Activated CD4-positive, alpha-beta T cell treated with anti-CD3 and anti-CD28 coated beads, Interleukin-2, amount 10 ng/mL, durations not matched to agents 7 days and 5 days (primary cell): ENCODE measurements at places on chromosomes 12 and 14. TPM values are rescaled to one million over a fixed set of nuclear protein-coding genes. Genes with fewer than 3 reads are reported as not detected.

DNA sequence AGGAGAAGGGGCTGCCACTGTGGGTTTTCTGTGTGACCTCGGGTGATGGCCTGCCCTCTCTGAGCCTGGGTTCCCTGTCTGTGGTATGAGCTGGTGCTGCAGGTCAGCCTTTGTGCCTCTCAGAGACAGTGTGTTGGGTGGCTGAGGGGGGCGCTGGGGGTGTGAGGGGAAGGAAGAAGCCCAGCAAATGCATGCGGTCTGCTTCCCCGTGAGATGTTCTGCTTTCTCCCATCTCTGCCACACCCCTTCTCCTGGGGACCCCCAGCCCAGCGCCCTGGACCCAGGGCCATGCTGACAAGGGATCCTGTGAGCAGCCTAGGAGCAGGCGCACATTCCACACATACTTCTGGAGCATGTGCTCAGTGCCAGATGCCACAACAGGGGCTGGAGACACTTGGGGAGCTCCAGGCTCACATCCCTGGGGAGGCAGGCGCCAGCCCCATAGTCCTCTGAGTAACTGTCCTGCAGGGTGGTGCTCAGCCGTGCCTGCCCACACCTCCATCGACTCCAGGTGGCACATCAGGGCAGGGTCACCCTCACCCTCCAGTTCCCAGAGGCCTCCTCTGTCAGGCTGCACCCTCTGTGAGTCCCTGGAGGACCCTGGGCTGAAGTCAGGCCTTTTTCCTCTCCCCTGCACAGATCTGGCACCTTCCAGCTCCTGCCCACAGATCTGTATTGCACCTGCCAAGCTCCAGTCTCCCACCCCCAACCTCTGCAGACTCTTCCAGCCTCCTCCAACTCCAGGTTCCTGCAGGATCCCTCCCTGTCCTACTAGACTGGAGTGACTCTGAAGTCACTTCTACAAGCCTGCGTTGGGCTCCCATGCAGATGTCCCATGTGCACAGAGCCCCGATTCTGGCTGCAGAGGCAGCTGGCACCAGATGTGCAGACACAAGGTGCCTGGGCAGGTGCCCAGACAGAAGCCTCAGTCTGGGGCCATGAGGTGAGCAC is 205.6 kb downstream of the KIF26A start:
- no peaks in the 10 kb centered on the region for H3K4me1 ChIP-seq
- no peak overlapping the region for H3K4me3 ChIP-seq
- H3K27ac ChIP-seq: no peak overlapping the region
- H3K27me3 ChIP-seq: peaks cover 13% of the 10 kb centered on the region

DNA sequence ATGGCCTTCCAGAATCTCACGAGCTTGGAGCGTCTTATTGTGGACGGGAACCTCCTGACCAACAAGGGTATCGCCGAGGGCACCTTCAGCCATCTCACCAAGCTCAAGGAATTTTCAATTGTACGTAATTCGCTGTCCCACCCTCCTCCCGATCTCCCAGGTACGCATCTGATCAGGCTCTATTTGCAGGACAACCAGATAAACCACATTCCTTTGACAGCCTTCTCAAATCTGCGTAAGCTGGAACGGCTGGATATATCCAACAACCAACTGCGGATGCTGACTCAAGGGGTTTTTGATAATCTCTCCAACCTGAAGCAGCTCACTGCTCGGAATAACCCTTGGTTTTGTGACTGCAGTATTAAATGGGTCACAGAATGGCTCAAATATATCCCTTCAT is 92.2 kb downstream of the FLRT2 start:
- H3K4me1 ChIP-seq: no peaks in the 10 kb centered on the region
- no peaks in the 10 kb centered on the region for H3K36me3 ChIP-seq
- H3K27ac ChIP-seq: no peak overlapping the region
- no peak overlapping the region for H3K4me3 ChIP-seq
- DNase-seq: no peak

DNA sequence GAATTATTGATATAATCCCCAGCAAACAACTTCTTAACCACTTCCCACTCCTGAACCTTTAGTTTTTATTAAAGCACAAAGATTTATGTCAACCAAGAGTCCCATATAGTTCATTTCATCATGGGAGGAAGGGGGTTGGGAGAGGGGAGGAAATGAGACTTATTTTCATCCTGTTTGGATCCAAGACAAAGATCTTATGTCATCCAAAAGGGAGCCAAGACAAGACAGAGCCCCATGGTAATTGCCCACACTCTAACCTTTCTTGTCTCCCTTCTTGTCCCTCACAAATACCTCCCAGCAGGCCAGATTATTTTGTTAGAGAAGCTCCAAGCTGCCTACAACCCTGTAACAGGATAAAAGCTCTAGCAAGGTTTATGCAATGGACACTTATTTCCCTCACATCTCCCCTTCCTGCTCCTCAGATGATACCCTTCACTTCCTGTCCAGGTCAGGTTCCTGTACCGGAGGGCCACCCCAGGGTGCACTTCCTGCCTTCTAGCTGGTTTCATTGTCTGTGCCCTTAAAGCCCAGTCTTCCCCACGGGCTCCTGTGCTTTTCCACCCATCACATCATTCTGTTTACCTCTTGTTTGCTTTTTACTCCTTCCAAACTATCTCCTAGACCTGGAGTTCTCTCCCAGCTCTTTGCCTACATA is 123.7 kb upstream of the MDM1 start:
- no peaks in the 10 kb centered on the region for H3K27me3 ChIP-seq
- H3K27ac ChIP-seq: peak overlapping the region; percentile 61
- peaks cover 18% of the 10 kb centered on the region for H3K36me3 ChIP-seq
- peaks cover 62% of the 10 kb centered on the region for H3K4me1 ChIP-seq

- peaks cover 63% of the 10 kb centered on the region for H3K36me3 ChIP-seq
- H3K27me3 ChIP-seq: no peaks in the 10 kb centered on the region
- no peak for DNase-seq
- peaks cover 31% of the 10 kb centered on the region for H3K4me1 ChIP-seq
- H3K4me3 ChIP-seq: no peak overlapping the region
These were observed 100.3 kb downstream of the ESR2 start for GRCh38 chr14:64193821-64194220.

DNA sequence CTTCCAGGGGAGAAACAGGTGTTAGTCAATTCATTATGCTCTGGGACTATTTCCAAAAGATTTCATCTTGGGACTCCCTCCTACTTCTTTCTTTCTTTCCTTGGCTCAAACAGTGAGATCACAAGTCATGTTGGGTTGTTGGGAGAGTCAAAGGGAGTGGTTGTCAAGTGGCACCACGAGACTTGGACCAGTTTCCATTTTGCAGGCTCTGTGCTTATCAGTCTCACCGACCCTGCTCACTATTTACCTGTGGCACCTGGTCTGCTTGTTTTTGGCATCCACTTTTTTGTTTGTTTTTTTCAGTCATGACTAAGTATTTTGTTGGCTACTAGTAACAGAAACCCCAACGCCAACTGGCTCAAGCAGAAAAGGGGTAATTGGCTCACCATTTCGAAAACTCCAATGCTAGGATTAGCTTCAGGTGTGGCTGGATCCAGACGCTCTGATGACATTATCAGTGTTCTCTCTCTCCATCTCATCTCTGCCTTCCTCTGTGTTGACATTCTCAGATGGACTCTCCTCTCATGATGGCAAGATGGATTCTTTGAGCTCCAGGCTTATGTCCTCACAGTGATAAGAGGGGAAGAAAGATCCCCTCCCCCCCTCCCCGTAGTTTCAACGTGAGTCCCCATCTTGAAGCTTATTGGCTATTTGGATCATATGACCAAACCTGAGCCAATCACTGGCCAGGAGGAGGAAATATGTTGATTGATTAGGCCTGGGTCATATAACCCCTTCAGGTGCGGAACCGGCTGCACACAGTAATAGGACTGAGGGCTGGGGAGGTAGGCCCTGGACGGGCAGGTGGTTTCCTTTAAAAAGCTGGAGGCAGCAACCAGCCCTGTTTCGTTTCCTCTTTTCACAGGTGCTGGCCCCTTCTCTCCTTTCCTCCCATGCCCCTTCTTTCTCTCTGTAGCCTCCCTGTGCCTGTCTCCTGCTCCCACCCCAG is 84.2 kb downstream of the AACS start:
- no peak overlapping the region for H3K4me3 ChIP-seq
- no peak overlapping the region for H3K27ac ChIP-seq
- no peaks in the 10 kb centered on the region for H3K4me1 ChIP-seq
- no peak for DNase-seq

DNA sequence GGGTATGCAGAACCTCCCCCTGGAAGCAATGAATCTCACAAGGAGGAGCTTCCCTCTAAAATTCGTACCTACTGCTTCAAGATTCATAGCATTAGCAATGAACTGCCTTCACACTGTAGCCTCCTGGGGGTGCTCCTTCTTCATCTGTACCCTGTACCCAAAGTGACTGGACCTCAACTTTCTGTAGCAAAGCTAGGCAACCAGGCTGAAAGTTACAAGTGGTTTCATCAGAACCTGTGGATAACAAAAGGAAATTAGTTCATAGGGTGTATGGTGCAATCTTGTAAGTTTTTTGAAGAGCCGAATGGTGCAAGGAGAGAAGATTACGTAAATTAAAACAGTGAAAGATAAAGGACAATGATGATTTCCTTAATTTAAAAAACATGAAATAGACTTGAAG is 1541.7 kb upstream of the FLRT2 start:
- H3K4me1 ChIP-seq: no peaks in the 10 kb centered on the region
- H3K27ac ChIP-seq: no peak overlapping the region
- H3K36me3 ChIP-seq: no peaks in the 10 kb centered on the region
- no peaks in the 10 kb centered on the region for H3K27me3 ChIP-seq
- no peak overlapping the region for H3K4me3 ChIP-seq

DNA sequence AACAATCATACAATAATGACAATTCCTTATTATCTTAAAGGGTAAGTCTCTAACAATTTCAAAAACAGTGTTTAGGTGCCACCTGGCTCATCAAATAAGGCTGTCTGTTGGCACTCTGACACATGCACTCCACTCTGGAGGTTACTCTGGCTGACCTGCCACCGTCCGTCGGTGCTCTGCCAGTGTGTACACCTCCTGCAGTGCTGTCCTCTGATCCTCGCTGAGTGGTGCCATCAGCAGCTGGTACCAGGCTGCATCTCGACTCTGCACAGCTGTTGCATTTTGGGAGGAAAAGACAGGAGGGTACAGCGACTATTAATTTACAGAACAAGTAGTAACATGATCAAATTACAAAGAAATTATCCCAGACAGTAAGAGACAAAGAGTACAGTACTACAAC is 63.9 kb downstream of the IPO8 start:
- no peak overlapping the region for H3K4me3 ChIP-seq
- peaks cover 34% of the 10 kb centered on the region for H3K36me3 ChIP-seq
- DNase-seq: no peak
- no peak overlapping the region for H3K27ac ChIP-seq

DNA sequence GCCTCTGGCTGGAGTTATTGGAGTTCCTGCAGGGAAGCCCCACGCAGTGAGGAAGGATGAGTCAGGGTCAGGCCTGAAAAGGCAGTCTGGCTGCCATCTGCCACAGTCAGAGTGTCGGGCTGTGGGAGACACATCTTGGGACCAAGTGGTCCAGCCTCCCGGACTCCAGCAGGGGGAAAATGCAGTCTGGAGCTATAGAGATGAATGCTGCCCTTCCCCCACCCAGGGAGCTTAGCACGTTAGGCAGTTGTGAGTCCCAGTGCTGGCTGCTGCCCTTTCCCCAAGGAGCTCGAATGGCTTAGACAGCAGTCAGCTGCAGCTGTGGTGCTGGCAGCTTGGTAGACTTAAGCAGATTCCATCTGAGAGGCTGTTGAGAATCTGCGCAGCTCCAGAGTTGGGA is 8.2 kb upstream of the NTS start:
- no peaks in the 10 kb centered on the region for H3K4me1 ChIP-seq
- H3K27ac ChIP-seq: no peak overlapping the region
- H3K36me3 ChIP-seq: no peaks in the 10 kb centered on the region
- H3K4me3 ChIP-seq: no peak overlapping the region

GRCh38 chr12:6542209-6543009 is 8.1 kb downstream of the GAPDH start:
- no peaks in the 10 kb centered on the region for H3K27me3 ChIP-seq
- DNase-seq: no peak
- peaks cover 37% of the 10 kb centered on the region for H3K36me3 ChIP-seq
- peak overlapping the region; percentile 86 for H3K27ac ChIP-seq

DNA sequence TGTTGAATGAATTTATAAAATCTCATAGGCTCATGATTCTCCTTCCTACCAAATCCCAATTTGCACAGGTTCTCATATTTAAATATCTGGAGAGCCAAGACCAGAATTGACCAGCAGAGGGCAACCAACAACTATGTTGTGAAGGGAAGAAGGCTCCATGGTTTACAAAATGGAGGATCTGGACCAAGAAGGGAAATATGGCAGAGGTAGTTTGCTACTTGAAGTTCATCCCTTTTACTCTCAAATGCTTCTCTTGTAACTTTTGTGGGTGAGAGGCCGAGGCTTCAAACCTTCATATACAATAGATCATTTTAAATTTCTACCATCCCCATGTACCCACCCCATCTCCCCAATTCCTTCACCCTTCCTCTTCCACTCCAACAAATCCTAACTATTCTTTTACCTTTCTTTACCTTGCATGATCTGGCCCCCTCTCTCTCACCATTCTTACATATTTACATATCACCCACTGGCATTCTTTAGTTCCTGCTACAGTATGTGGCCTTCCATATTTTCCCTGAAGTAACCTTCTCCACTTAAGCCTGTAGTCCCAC is 3.8 kb upstream of the SMARCC2 start:
- peaks cover 14% of the 10 kb centered on the region for H3K36me3 ChIP-seq
- peak overlapping the region; percentile 60 for H3K27ac ChIP-seq
- no peaks in the 10 kb centered on the region for H3K27me3 ChIP-seq
- no peak overlapping the region for H3K4me3 ChIP-seq
- H3K4me1 ChIP-seq: peaks cover 35% of the 10 kb centered on the region

- no peaks in the 10 kb centered on the region for H3K4me1 ChIP-seq
- DNase-seq: no peak
- H3K4me3 ChIP-seq: no peak overlapping the region
These were observed 154.7 kb downstream of the APAF1 start for GRCh38 chr12:98799822-98800221.

DNA sequence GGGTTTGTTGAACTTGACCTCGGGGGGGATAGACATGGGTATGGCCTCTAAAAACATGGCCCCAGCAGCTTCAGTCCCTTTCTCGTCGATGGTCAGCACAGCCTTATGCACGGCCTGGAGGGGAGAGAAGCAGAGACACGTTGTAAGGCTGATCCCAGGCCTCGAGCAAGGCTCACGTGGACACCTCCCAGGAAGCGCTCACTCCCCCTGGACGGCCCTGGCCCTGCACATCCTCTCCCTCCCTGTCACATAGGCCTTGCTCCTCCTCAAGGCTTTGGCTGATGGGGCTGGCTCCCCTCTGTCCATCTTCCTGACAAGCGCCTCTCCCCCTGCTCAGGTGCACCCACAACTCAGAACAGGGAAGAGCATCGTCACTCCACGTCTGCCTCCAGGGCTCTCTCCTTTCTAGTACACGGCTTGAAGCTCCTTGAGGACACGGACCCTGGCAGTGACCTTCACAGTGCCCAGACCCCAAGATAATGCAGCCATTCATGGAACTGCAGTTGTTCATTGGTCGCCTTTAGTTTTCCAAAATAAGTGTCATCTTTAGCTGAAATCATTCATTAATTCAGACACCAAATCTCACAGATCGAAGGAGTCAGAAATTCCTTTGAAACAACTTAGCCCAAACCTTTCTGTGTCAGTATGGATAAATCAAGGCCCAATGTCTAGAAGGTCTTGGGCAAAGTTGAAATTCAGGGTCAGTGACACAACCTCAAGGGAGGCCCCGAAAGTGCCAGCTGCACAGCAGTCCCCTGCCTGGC is 9.7 kb downstream of the SERPINA1 start:
- no peaks in the 10 kb centered on the region for H3K4me1 ChIP-seq
- H3K4me3 ChIP-seq: no peak overlapping the region
- no peak overlapping the region for H3K27ac ChIP-seq
- no peaks in the 10 kb centered on the region for H3K27me3 ChIP-seq

GRCh38 chr12:71551529-71551928 is 111.9 kb downstream of the LGR5 start:
- H3K27me3 ChIP-seq: no peaks in the 10 kb centered on the region
- H3K4me1 ChIP-seq: no peaks in the 10 kb centered on the region
- DNase-seq: no peak
- H3K36me3 ChIP-seq: no peaks in the 10 kb centered on the region

The NKX2-1 gene
- total RNA-seq: not detected

The TPPP2 gene
- not detected for total RNA-seq
